ENCODE measurements at places on chromosomes 4 and X.
A peak's percentile ranks its signal among the peaks of the same experiment; 100 is the strongest.

GRCh38 chrX:8743126-8743732 is 11.3 kb upstream of the ANOS1 start:
- DNase-seq: peak; percentile 36

GRCh38 chr4:152479428-152480026 is 56.4 kb downstream of the FBXW7 start:
- DNase-seq: no peak

- DNase-seq: no peak
These were observed 100.8 kb upstream of the EOLA2 start for GRCh38 chrX:150038986-150039599.

- DNase-seq: no peak
These were observed 4.9 kb downstream of the OPHN1 start for GRCh38 chrX:68428431-68428830.

DNA sequence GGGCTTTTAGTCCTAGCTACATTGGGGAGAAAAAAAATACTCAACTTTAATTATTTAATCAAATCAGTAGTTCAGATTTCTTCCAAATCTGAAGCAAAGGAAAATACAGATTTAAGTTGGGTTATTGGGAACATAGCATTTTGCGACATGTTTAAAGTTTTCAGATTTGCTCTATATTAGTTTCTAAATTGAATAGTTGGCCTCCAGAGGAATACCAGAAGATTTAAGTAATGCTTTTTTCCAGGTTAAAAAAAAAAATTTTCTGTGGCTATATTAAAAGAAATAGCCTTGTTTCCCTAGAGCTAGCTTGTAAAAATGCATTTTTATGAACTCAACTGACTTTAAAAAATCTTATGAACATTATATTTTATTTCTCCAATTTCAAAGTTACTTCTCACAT is 115.9 kb downstream of the DDX53 start:
- no peak for DNase-seq

Measured in stimulated activated CD8-positive, alpha-beta memory T cell treated with anti-CD3 and anti-CD28 coated beads, Interleukin-2, amount 100 ng/mL, for 48 hours (primary cell).